Colonic mucosa (tissue), 4 donors: ENCODE measurements at places on chromosomes 2 and 18. TPM values are rescaled to one million over a fixed set of nuclear protein-coding genes. Genes with fewer than 3 reads are reported as not detected.

GRCh38 chr2:213429516-213429915 is 145.3 kb downstream of the SPAG16 start:
- H3K4me3 ChIP-seq, result no peak overlapping the region
- no peaks in the 10 kb centered on the region for H3K36me3 ChIP-seq
- H3K27ac ChIP-seq, result no peak overlapping the region
- no peak for DNase-seq
- H3K27me3 ChIP-seq, result no peaks in the 10 kb centered on the region

GRCh38 chr2:216989340-216990129 is 129.7 kb upstream of the TNP1 start:
- H3K36me3 ChIP-seq, result no peaks in the 10 kb centered on the region
- H3K4me1 ChIP-seq, result no peaks in the 10 kb centered on the region
- DNase-seq, result no peak
- no peak overlapping the region for H3K4me3 ChIP-seq
- no peaks in the 10 kb centered on the region for H3K27me3 ChIP-seq

GRCh38 chr2:204144492-204144891 is 207.9 kb downstream of the ICOS start:
- no peak overlapping the region for H3K27ac ChIP-seq
- H3K4me1 ChIP-seq, result no peaks in the 10 kb centered on the region
- no peaks in the 10 kb centered on the region for H3K36me3 ChIP-seq
- H3K4me3 ChIP-seq, result no peak overlapping the region

Gene ASIC4
- total RNA-seq, result 0.12 TPM

Gene ALPG
- 1.7 TPM for total RNA-seq

GRCh38 chr2:173815772-173816171 is 149.4 kb downstream of the SP3 start:
- no peaks in the 10 kb centered on the region for H3K4me1 ChIP-seq
- DNase-seq, result no peak

GRCh38 chr18:70428439-70428838 is 139.6 kb downstream of the SOCS6 start:
- peaks cover 2% of the 10 kb centered on the region for H3K4me1 ChIP-seq
- no peaks in the 10 kb centered on the region for H3K27me3 ChIP-seq
- DNase-seq, result no peak
- H3K4me3 ChIP-seq, result no peak overlapping the region
- no peaks in the 10 kb centered on the region for H3K36me3 ChIP-seq

DNA sequence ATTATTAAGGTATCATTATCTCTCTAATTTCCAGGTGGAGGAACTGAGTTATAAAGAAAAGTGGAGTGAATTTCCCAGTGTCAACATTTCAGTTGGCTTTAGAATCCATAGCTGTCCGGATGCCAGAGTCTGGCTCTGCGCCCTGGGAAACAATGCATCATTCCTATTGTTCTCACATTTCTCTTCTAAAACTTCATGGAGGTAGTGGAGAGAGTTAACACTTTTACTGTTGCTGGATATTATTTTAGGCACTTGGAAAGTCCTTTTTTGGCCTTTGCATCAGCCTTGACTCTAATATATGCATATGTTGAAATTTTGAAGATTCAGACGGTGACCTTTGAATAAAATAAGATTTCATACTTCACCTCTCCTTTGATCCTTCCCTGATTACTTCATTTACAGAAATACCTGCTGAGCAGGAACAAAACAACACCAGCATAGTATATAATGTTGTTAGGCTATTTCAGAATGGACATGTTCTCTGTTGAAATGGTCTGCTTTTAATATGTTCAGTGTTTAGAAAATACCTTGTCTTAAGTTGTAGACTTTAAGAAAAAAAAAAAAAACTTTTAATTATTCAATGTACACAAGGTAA is 148.8 kb downstream of the EPHA4 start:
- H3K4me1 ChIP-seq, result no peaks in the 10 kb centered on the region
- H3K27ac ChIP-seq, result no peak overlapping the region
- no peaks in the 10 kb centered on the region for H3K27me3 ChIP-seq
- H3K4me3 ChIP-seq, result no peak overlapping the region

DNA sequence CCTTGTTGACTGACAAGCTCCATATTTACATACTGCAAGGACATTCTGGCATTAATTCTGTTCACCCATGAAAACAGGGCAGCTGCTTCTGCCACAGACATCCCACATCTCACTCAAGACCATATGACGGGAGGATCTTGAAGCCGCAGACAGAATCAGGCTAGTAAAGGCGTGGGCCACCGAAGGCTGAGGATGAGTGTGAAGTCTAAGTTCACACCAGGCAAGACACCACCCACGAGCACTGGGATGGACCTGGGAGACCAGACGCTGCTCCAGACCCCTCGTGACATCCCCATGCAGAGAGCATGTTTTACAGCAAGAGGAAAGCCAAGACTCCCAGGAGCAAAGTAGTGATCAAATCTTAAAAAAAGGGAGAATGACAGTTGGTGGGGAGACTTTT is 3.2 kb downstream of the FHL2 start:
- peaks cover 8% of the 10 kb centered on the region for H3K4me1 ChIP-seq
- H3K27me3 ChIP-seq, result no peaks in the 10 kb centered on the region
- H3K36me3 ChIP-seq, result no peaks in the 10 kb centered on the region
- H3K4me3 ChIP-seq, result peak overlapping the region; percentile 77
- H3K27ac ChIP-seq, result peak overlapping the region; percentile 88
- no peak for DNase-seq

DNA sequence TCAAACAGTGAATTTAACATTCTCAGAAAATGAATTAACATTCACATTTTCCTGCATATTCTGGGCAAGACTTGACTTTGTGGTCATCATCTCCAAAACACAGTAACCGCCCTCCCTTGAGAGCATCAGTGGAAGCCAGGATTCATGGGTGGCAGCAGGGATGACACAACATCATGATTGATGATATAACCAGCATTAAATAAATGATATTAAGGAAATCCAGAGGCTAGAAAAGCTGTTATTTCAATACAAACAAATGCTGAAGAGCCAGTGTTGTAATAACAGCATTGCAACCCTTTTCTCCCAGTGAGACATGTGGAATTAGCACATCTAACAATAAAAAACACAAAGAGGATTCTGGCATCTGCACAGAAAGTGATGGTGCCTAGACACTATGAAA is 41.1 kb downstream of the CDC42EP3 start:
- DNase-seq, result no peak
- H3K27me3 ChIP-seq, result no peaks in the 10 kb centered on the region
- H3K4me3 ChIP-seq, result no peak overlapping the region
- no peak overlapping the region for H3K27ac ChIP-seq
- no peaks in the 10 kb centered on the region for H3K36me3 ChIP-seq
- no peaks in the 10 kb centered on the region for H3K4me1 ChIP-seq

Gene CSRNP3
- 1.5 TPM for total RNA-seq
